Tracheal epithelial cell (primary cell): ENCODE measurements at places on chromosomes 4 and X. TPM values are rescaled to one million over a fixed set of nuclear protein-coding genes. Genes with fewer than 3 reads are reported as not detected.

SLC9B2 gene
- total RNA-seq: 14.0 and 14.5 TPM in 2 replicates

SPARCL1 gene
- 0.43 and 0.72 TPM in 2 replicates for total RNA-seq

FAM236B gene
- not detected in 2 replicates for total RNA-seq

VGLL1 gene
- 0.43 and 1.4 TPM in 2 replicates for total RNA-seq

SUPT20HL1 gene
- not detected in 2 replicates for total RNA-seq

RTL9 gene
- not detected in 2 replicates for total RNA-seq

FRG1 gene
- 29.4 and 29.8 TPM in 2 replicates for total RNA-seq

RBMXL3 gene
- not detected in 2 replicates for total RNA-seq

STPG2 gene
- under 0.01 and 0.24 TPM in 2 replicates for total RNA-seq

FGFR3 gene
- total RNA-seq: 55.4 and 118 TPM in 2 replicates

CT45A3 gene
- total RNA-seq: not detected in 2 replicates

RAB39B gene
- under 0.01 and 0.21 TPM in 2 replicates for total RNA-seq

UCP1 gene
- under 0.01 TPM in 1 of 2 replicates, not detected in the other for total RNA-seq

KIAA1210 gene
- total RNA-seq: not detected in 2 replicates

MBNL3 gene
- 5.1 and 9.2 TPM in 2 replicates for total RNA-seq

AKAP14 gene
- 0.64 TPM in 1 of 2 replicates, not detected in the other for total RNA-seq

DMP1 gene
- not detected in 2 replicates for total RNA-seq

MAB21L2 gene
- not detected in 2 replicates for total RNA-seq

CLDN22 gene
- not detected in 2 replicates for total RNA-seq

GNRHR gene
- total RNA-seq: 0.43 TPM in 1 of 2 replicates, not detected in the other

MORF4L2 gene
- total RNA-seq: 318 and 687 TPM in 2 replicates

WAS gene
- not detected in 2 replicates for total RNA-seq

STK32B gene
- total RNA-seq: 0.43 and 1.9 TPM in 2 replicates

MAGEA2 gene
- not detected in 2 replicates for total RNA-seq

ARHGAP6 gene
- 0.21 and 0.48 TPM in 2 replicates for total RNA-seq

TAF7L gene
- 0.21 and 0.24 TPM in 2 replicates for total RNA-seq

CTAG2 gene
- total RNA-seq: not detected in 2 replicates

VCX3A gene
- not detected in 2 replicates for total RNA-seq

ETDA gene
- total RNA-seq: not detected in 2 replicates

NXF2 gene
- total RNA-seq: not detected in 2 replicates

DTHD1 gene
- total RNA-seq: 0.85 TPM in 1 of 2 replicates, not detected in the other

CACNA1F gene
- 0.21 TPM in 1 of 2 replicates, not detected in the other for total RNA-seq

DIPK2B gene
- total RNA-seq: under 0.01 TPM in 2 replicates
